ENCODE measurements at places on chromosomes 5 and 9.

DNA sequence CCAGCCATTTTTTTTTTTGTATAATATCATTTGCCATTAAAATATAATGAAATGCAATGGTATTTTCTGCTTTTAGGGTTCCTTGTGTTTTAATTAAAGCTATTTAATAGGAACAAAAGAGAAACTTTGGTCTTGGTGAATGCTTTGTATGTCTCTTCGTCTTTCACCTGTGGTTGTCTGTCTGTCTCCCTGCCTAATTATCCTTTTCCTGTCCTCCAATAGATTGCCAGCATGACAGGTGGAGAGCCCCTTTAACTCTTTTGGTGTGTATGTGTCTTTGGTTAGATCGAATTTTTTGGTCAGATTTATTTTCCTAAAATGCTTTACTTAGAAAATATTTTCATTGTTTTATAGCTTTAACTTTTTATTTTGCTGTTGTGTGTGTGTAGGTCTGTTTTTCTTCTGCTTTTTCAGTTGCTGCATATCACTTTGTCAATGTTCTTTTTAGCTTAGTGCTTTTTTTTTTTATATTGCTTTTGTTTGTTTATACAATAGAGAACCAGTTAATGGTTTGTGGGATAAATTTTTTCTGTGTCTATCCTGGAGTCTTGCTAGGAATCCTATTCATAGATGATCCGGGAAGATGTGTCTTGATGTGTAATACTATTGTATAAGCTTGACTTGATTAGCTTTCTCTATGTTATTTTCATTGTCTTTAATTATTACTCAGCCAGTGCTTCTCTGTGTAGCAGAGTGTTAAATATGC lies 8.6 kb downstream of the CHMP5 start:
- no peak for DNase-seq

GRCh38 chr5:38582975-38583319 lies 26.5 kb upstream of the LIFR start:
- no peak for DNase-seq

DNA sequence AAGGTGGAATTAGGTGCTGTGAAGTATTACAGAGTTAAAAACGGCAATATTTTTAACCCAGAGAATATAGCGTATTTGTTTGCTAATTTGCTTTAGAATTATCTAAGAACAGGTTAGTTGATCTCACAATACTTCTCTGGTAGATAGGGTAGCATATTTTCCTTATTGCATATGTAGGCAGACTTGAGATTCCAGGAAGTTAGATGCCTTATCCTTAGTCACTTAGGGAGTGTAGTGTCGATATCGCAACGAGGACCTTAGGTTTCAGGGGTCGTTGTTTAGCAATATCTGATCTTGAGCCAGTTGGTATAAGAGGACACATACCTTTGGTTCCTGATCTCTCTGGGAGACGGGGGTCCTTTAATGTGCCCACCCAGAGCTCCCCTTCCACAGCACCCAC lies 28.5 kb upstream of the IL6ST start:
- DNase-seq, result no peak

- no peak for DNase-seq
These were observed 481.6 kb upstream of the KIF2A start for GRCh38 chr5:61824396-61824795.

- no peak for DNase-seq
These were observed 3.1 kb upstream of the EEIG1 start for GRCh38 chr9:127983847-127984289.

GRCh38 chr9:8224381-8224801 lies 424.8 kb upstream of the DMAC1 start:
- no peak for DNase-seq
